ENCODE measurements at places on chromosomes 5 and 9. TPM values are rescaled to one million over a fixed set of nuclear protein-coding genes. Genes with fewer than 3 reads are reported as not detected.

The PCDHGC5 gene
- total RNA-seq: not detected

The HEXB gene
- total RNA-seq: 123 TPM

The PCDHGA6 gene
- 0.07 TPM for total RNA-seq

The FGF1 gene
- total RNA-seq: not detected

The NMUR2 gene
- total RNA-seq: not detected

The GPRIN1 gene
- 14.2 TPM for total RNA-seq

The LMX1B gene
- total RNA-seq: 11.3 TPM

The PDGFRB gene
- total RNA-seq: 0.34 TPM

The PCDHGA1 gene
- total RNA-seq: 0.05 TPM

The C8G gene
- total RNA-seq: 2.1 TPM

The ENTPD2 gene
- total RNA-seq: 32.5 TPM

The DDX4 gene
- total RNA-seq: not detected

The IZUMO3 gene
- total RNA-seq: not detected

The SLC9A3 gene
- 1.5 TPM for total RNA-seq

The PLPP7 gene
- 0.37 TPM for total RNA-seq

The UBQLN1 gene
- total RNA-seq: 128 TPM

The STPG3 gene
- total RNA-seq: not detected

The IL13 gene
- not detected for total RNA-seq

The CCNO gene
- total RNA-seq: 12.1 TPM

The FOXD1 gene
- 26.8 TPM for total RNA-seq

Data from HCT116 (cell line).